ENCODE measurements at places on chromosomes 1 and 21.

DNA sequence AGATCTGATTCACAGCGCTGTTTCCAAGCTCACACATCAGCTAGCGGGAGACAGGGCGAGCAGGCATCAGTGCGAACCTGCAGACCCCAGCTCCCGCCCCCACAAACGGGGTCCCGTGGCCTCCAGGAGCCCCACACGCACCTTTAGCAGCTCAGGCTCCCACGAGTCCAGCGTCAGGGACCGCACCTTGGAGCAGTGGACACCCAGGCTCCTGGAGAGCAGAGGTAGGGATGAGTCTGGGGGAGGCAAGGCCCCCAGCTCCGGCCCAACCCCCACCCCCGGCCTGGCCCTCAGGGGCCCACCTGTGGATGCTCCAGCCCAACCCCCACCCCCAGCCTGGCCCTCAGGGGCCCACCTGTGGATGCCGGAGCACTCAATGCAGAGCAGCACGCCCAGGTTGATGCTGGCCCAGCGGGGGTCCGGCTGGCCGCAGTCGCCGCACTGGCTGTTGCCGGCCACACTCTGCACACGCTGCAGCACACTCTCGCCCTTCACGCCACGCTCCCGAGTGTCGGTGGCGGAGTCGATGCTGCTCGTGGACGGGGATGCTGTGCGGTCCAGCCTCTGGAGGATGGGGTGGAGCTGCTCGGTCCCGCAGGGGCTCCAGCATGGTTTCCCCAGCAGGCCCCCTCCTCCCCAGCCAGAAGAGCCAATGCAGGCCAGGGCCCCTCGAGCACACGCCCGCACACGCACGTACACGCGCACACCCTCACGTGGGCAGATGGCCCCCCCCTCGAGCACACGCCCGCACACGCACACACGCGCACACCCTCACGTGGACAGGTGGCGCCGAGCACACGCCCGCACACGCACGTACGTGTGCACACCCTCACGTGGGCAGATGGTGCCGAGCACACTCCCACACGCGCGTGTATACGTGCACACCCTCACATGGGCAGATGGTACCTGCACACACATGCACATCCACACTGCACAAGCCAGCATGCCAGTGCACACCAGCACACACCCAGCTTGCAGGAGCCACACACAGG, 11.4 kb downstream of the ACAP3 start:
- no peak for DNase-seq

DNA sequence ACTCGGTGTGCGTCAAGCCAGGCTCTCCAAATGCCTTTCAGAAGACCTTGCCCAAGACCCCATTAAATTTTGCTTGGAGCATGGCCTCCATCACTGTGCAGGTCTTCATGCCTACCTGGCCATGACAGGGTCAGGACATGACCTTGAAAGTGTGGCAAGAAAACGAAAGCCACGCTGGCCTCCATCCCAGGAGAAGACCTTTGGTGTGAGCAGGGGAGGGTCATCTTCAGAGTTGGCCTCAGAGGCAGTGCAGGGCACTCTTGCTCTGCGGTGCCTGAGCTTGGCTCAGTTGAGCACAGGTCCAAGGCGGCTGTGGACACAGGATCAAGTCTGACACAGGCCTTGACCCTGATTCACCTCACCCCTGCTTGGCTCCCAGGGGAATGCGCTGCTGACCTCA, 181.4 kb upstream of the TMEM51 start:
- no peak for DNase-seq

DNA sequence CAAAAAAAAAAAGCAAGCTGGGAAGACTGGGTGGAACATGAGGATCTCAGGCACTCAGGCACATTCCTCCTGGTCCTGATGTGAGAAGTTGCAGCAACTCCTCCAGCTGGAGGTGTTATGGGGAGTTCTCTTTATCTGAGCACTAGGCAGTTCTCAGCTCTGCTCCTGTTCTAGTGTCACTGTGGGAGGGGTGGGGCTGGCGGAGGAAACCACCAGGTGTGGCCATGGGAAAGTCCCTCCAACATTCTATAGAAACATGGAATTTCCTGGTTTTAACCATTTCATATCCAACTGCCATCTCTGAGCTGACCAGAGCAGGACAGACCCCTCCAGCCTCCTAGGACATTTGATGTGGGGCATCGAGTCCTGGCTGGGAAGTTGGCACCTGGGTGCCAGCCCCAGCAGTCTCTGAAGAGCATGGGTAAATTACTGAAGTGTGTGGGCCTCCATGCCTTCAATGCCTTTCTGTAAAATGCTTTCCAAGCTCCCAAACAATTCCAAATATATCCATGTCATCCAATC, 804 bp upstream of the IKBKE start:
- peak; percentile 21 for DNase-seq

DNA sequence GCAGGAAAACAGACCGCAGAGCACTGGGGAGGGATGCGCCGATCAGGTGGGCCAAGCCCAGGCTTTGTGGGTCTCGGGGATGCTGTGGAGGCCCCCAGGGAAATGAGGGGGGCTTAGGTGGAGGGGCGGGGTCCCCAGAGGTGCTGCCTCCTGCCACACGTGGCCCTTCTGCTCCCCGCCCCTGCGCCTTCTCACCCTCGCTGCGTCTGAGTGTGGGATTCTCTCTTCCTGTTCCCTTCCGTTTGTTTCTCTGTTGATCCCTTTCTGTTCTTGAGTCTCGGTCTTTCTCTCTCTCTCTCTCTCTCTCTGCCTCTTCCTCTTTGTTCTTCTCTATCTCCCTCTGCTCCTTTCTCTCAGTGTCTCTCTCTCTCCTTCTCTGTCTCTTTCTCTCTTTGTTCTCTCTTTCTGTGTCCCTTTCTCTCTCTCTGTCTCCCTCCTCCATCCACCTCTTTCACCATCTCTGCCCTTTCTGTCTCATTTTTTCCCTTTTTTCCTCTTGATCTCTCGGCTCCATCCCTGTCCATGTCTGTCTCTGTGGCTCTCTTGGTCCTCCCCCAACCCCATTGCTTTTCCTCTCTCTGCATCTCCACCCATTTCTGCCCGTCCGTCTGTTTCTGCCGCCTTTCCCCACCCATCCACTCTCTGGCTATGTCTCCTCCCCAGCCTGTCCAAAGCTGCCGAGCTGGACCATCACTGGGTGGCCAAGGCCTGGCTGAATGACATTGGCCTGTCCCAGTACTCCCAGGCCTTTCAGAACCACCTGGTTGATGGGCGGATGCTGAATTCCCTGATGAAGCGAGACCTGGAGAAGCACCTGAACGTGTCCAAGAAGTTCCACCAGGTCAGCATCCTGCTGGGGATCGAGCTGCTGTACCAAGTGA, 52.4 kb upstream of the TMEM51 start:
- DNase-seq, result no peak

DNA sequence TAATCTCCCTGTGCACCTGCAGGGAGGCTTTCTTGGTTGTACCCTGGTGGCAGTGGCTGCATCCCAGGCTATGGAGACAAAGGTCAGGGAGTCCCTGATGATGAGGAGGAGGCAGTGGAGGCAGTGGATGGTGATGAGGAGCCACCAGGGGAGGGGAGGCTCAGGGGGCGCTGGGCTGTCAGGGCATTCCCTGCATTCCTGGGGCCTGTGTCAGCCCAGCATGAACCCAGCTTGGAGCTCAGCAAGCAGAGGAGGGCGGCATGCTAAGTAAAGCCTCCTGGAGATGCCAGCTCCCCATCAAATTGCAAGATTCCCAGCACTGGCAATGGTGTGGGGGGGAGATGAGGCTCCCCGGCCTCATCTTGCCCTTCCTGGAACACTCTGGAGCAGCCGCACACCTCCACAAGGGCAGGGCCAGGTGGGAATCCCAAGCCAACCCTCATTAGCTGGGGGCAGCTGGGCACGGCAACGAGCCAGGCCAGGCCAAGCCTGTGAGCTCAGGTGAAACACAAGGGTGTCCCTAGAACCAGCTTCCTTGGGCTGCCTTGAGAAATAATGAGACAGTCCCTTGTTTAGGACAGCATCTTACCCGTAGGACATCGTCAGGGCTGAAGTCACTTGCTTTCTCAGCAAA, 469.5 kb downstream of the MATN1 start:
- no peak for DNase-seq

- DNase-seq, result no peak
These were observed 19.3 kb upstream of the PTAFR start for GRCh38 chr1:28195780-28196179.

DNA sequence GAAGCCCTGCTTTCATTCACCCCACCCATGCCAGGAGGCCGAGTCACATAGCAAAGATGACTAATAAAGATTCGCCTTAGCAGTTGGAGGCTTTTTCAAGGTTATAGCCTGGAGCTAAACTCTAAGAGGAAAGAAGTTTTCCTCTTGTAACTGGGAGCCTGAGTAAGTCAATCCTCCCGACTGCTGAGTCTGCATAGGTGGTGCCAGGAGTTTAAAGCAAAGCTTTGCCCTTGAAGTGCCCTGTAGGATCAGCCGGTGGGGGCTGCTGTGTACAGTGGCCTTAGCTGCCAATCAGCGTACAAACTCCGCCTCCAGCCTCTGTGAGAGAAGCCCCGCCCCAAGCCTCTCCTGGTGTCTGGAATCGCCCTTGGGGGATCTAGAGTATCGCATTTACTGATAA, 147.5 kb upstream of the SPATA6 start:
- DNase-seq, result no peak

GRCh38 chr1:87103074-87103473, 188.6 kb downstream of the HS2ST1 start:
- DNase-seq, result no peak

DNA sequence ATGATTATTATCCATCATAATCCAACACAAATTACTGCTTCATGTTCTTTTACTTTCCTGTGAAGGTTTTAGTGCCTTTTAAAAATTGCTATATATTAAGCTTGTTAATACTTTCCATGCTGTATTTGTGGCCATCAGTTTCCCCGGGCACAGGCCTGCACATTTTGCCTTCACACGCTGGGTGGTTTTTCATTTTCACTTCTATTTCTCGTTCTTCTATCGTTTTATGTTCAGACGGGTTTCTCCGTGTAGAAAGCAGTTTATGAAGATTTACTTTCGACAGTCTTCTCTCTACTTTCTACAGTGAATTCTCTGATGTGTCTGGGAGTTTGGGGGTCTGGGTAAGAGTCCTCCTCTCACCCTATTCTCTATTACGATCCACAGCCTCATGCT, 9.5 kb downstream of the RUNX3 start:
- DNase-seq, result no peak

GRCh38 chr1:170530972-170531757, 801 bp upstream of the GORAB start:
- DNase-seq, result no peak

GRCh38 chr1:45589861-45590260, 6.0 kb downstream of the NASP start:
- DNase-seq, result no peak

DNA sequence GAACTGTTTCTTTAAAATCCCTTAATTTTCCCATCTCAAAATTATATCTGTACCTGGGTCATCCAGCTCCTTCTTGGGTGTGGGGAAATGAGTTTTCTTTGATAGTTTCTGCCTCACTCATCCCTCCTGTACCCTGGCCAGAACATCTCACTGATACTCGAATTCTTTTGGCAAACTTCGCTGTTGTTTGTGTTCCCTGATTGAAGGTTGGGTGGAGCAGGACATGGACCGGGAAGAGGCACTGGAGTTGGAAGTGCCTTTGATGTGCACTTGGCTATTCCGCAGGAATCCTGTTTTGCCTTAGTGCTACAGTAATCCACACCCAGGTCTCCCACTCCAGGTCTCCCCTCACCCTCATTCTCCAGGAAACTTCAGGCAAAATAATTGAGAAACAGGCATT, 11.2 kb downstream of the MINDY1 start:
- no peak for DNase-seq

- DNase-seq, result no peak
These were observed 261.9 kb downstream of the VAV3 start for GRCh38 chr1:107702946-107703571.

GRCh38 chr1:103087256-103087655, 21.1 kb downstream of the COL11A1 start:
- DNase-seq, result no peak

GRCh38 chr1:220685879-220686278, 4.3 kb upstream of the C1orf115 start:
- DNase-seq, result no peak

- no peak for DNase-seq
These were observed 7.1 kb upstream of the DIRAS3 start for GRCh38 chr1:68057564-68057963.

GRCh38 chr1:108706643-108707042, 6.1 kb upstream of the FNDC7 start:
- DNase-seq, result no peak

- DNase-seq, result no peak
These were observed 86.7 kb downstream of the PTPN14 start for GRCh38 chr1:214464445-214465287.

- DNase-seq, result no peak
These were observed 700 bp upstream of the KMO start for GRCh38 chr1:241531195-241532161.

DNA sequence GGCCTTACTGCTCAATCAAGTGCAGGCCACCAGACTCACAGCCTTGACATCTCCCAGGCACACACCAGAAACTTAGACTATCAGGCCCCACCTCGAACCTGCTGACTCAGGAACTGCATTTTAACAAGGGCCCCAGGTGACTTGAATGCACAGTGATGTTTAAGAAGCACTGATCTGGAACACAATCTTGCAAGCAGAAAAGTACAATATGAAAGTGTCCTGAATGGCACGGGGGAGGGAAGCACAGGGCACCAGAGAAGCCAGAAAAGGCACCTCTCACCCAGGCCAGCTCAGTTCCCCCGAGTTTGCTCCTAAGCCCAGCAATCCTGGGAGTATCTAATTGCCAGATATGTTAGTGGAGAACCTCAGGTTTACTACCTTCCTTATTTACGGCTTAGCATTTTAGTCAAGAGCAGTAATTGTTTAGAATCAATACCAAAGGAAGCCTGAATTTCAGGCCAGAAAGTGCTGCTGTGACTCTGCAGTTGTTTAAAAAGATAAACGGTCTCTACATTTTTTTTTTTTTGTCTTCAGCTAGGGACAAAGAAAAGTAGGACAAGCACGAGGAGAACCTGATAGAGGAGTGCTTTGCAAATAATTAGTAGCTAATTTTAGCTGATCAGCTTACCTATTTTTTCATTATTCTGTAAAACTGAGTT, 50.9 kb upstream of the CDC42BPA start:
- DNase-seq, result no peak

- no peak for DNase-seq
These were observed 190.4 kb upstream of the TNR start for GRCh38 chr1:175933801-175934200.

DNA sequence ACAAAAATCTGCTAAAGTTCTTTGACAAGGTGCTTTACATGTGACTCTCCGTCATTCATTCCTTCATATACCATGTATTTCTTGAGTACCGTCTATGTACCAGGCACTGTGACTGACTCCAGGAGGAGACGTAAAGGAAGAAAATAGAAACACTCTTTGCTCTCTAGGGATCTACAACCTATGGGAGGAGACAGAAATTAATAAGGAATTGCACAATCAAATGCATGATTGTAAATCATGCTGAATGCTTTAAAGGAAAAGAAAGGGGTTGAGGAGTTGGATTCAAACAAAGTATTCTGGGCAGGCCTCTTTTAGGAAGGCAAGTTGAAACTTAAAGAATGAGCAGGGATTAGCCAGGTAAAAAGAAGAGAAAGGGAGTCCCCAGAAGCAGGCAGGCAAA, 239.1 kb upstream of the FGGY start:
- no peak for DNase-seq
